ENCODE measurements at places on chromosomes 5 and 9.

DNA sequence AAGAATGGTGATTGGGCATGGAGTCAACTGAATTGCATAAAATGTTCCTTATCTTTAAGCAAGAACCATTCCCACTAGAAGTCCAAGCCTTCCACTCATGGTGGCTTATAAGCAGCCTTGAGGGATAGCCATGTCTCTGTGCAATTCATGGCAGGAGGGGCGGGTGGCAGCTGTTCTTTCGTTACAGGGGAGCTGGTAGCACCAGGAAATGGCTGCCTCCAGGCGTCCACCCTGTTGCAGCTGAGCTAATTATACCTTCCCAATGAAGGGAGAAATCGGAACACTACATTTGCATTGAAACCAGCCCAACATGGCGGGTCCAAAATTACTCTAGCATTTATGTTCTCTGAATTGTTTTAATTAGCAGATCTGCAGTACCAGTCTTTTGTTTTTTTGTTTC lies 289.8 kb downstream of the NTRK2 start:
- no peak for DNase-seq

DNA sequence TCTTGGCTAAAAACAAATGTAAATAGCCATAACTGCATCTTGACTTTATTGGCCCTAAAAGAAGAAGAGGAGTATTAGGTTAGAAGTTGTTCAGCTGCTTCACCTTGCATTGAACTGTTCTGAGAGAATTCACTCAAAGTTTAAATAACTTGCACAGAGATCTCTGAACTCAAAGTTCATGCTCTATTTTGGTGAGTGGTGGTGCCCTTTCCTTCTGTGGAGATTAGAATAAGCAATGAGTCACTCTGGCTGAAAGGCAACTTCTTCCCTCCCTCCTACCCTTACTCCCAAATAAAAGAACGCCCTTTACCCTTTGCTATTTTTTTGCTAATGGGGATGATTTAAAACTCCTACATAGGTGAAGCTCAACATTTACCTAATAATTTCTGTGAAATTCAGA lies 48.9 kb downstream of the ERMP1 start:
- no peak for DNase-seq

DNA sequence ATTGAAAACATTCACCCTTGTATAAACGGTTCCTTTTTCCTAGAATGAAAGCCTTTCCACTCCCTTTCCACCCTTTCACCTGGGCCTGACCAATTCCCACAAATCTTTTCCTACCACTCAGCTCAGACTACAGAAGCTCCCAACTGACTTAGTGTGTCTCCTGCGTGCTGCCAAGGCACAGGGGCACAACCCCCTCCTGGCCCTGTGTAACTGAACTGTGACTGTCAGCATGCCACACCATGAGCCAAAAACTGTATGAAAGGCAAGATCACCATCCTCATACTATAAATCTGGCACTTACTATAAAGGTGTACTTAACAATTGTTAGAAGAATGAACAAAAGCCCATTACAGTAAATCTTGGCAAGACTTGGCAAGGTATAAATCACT lies 11.5 kb downstream of the NOL8 start:
- DNase-seq = no peak

GRCh38 chr5:60026161-60026560 lies 132.6 kb upstream of the PDE4D start:
- no peak for DNase-seq

DNA sequence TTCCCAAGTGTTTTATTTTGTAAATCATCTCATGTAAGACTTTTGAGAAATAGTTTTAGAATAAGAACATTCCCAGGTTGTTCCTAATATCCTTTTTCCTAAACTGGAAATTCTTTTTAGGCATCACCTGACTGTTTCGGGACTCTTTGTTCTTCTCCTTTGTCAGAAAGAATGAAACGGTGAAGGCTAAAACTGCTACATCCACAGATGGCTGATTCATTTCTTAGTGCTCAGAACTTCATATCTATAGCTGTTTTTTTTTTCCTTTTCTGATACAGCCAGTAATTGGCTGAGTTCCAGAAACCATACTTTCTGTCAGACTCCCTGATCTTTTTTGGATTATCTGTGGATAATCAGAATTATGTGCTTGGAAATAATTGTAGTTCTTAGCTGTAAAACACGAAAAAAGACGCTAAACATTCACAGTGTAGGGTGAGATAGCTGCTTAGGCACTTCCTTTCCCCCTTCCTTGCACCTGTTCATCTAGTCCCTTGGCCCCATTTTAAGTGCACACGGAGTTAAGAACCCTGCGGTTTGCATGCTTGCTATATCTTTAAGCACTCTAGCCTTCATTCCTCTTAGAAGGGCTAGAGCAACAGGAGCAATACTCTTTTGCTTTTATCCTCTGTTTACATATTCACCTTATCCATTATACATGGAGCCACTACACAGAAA lies 283.9 kb downstream of the PJA2 start:
- DNase-seq = no peak

GRCh38 chr9:132602207-132602606 lies 19.8 kb downstream of the BARHL1 start:
- no peak for DNase-seq

- DNase-seq = no peak
Measured at GRCh38 chr5:93252165-93252564, 328.9 kb downstream of the NR2F1-AS1 start.

DNA sequence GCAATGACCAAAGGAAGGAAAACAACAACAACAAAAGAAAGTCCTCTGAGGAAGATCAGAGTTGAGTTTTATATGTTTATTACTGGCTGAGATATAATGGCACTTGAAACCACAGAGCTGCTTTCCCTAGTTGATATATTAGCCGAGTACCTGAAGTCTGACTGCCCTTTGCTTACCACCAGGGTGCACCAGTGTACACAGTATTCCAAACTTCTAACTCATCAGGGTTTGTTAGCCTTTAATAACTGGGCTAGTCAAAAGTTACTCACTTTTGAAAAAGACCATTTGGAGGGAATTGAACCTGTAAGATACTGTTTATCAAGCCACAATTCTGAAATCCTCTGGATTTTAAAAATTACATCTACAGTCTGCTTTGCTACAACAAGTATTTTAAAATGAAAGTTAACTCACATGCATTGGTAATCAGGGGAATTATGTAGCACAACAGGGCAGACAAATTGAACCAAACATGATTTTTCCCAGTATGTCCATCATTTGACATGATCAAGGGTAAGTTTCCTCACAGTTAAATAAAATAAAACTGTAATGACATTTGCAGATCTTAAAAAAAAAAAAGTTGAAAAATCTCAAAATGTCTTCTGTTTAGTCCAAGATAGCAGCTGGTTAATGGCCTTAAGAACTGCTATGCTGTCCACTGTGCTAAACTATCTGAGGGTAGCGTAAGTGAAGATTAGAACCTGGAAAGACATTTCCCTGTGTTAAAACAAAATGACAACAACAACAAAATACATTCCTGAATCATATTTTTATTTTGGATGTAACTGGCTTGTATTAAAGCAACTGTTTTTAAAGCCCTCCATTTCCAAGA lies 57.3 kb upstream of the C6 start:
- DNase-seq = peak; percentile 67

DNA sequence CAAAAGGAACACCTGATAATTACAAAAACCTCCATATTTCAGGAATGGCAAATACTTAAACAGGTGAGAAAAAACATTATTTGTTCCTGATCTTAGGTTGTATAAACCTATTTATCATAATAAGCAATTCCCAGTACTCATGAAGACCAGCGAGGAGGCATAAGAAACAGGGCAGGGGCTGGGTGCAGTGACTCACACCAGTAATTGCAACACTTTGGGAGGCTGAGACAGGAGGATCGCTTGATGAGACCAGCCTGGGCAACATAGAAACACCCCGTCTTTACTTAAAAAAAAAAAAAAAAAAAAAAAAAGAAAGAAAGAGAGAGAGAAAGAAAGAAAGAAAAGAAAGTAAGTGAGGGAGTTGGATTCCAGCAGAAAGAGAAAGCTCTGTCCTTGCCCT lies 21.6 kb downstream of the CCNJL start:
- DNase-seq = no peak

DNA sequence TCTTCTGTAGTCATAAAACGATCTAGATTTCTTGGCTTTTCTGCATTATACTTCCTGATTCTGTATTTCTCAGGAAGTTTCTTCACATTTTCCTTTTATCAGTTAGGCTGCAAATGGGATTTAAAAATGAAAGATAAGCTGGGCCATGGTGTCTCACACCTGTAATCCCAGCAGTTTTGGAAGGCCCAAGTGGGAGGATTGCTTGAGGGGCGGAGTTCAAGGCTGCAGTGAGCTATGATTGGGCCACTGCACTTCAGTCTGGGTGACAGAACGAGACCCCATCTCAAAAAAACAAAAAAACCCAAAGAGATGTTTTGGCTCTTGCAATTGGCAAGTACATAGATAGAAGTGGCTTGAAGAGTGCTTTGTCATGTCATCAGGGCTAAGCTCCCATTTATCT lies 26.2 kb upstream of the APC start:
- DNase-seq = peak; percentile 79
